IMR-90 (cell line): ENCODE measurements at places on chromosomes 3 and 15.

GRCh38 chr3:126025862-126026261 lies 56.9 kb downstream of the ROPN1B start:
- no peaks in the 10 kb centered on the region for H3K4me1 ChIP-seq
- H3K36me3 ChIP-seq: no peaks in the 10 kb centered on the region; the same call in 1 of the 2 replicates
- no peak overlapping the region for H3K4me3 ChIP-seq
- no peaks in the 10 kb centered on the region for H3K27me3 ChIP-seq
- DNase-seq: no peak

DNA sequence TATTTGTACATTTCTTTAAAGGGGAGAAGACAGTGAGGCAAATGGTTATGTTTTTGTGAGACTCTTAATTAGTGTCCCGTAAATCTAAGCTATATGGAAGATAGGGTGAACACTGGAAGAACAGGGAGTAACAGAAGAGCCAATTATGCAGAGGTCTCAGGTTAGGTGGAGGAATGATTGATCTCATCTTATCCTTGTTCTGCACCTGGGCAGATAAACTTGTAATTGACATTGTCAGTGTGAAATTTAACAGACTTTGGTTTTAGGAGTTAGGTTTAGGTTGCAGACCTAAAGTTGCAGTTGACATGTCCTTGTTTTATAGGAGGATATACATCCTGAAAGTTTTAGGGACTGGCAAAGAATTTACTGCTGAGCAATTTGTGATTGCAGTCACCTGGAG lies 3.1 kb upstream of the TWF2 start:
- no peak overlapping the region for H3K27ac ChIP-seq
- DNase-seq: no peak
- no peaks in the 10 kb centered on the region for H3K27me3 ChIP-seq
- no peak overlapping the region for H3K4me3 ChIP-seq
- H3K36me3 ChIP-seq: no peaks in the 10 kb centered on the region

DNA sequence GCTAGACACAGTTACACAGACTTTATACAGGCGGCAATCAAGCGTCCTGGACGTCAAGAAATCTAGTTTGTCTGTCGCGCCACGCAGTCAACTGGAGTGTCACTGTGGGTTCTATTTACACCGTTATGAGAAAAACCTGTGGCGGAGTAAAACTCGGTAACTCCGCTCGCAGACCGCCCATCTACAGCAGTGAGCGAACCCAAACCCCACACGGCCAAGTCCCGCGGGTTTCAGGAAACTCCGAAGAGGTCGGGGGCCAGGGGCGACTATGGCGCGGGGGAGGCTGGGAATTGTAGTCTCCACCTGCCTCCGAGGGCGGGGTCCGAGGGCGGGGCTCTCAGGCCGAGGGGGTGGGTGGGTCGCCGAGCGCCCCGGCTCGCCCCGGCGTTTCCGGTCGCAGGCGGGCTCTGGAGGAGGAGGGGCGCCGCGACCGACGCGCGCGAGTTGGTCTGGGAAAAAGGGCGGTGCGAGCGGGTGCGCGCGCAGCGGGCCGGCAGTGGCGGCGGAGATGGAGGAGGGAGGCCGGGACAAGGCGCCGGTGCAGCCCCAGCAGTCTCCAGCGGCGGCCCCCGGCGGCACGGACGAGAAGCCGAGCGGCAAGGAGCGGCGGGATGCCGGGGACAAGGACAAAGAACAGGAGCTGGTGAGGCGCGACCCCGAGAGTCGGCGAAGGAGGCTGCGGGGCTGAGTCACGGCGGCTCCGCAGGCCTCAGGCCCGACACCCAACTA lies at the start of gene PSMD2:
TSS of gene PSMD2 (plus strand) at position 483 of the 729 bp plus-strand sequence. CDS start at position 509, 26 bp downstream.
- H3K27me3 ChIP-seq: peaks cover 3% of the 10 kb centered on the region; the same call in 1 of the 2 replicates
- H3K36me3 ChIP-seq: peaks cover 28% of the 10 kb centered on the region
- peak within 1 kb of the TSS; percentile 96 for H3K4me3 ChIP-seq
- H3K4me1 ChIP-seq: peaks cover 2% of the 10 kb centered on the region; the same call in 1 of the 2 replicates
- peak; percentile 93 for DNase-seq

- peaks cover 17% of the 10 kb centered on the region for H3K36me3 ChIP-seq
- H3K4me3 ChIP-seq: no peak overlapping the region
- H3K4me1 ChIP-seq: peaks cover 30% of the 10 kb centered on the region
- H3K27me3 ChIP-seq: no peaks in the 10 kb centered on the region
- DNase-seq: no peak
Measured at GRCh38 chr3:123757281-123757940, 126.7 kb downstream of the MYLK start.

DNA sequence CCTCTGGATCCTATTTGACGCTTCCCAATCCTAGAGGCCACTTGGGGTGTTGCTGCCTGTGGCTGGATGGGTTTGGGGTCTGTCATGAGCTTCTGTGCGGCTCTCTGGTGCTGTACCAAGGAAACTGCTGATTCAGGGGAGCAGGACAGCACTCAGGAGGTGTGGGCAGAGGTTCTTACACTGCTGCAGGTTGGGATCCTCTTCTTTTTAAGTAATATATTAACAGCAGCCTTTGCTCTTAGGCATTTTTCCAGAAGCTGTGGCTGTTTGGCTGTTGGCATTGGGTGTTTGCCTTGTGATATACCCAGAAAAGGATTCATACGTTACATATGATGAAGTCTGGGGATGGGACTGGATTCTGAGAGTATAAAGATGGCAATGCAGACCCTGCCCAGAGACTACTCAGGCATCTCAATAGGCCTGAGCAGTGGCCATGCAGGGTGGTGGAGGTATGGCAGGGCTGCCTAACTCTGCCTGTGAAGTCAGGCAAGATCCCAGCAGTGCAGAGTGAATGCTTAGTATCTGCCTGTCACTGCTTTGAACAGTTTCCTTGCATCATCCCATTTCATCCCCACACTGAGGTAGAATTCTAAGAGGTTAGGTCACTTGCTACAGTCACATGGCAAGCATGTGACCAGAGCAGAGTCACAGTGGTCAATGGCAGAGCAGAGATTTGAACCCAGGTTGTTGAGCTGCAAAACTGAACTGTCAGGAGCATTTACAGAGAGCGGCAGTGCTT lies 3.9 kb downstream of the ABHD6 start:
- peak; percentile 20 for DNase-seq
- peaks cover 5% of the 10 kb centered on the region; the same call in 1 of the 2 replicates for H3K4me1 ChIP-seq
- H3K36me3 ChIP-seq: no peaks in the 10 kb centered on the region; the same call in 1 of the 2 replicates
